NCI-H187 treated with DMSO at 0.1 percent for 48 hours (cell line): ENCODE measurements at places on chromosomes 2 and 18.

DNA sequence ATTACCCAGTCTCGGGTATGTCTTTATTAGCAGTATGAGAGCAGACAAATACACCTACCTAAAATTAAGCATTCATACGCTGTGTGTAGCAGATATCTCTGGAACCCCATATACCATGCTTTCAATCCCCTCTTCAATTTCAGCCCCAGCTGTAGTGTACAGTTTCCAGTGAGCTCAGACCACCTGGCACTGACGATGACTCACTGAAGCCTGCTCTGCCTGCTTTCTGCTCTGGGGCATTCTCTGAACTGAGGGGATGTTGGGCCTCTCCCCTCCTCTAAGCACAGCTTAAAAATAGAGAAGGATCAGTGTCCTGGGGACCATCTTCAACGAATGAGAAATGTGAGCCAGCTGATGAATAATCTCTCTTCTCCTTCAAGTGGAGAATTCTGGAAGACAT lies 8.7 kb upstream of the CCL20 start:
- DNase-seq: no peak

DNA sequence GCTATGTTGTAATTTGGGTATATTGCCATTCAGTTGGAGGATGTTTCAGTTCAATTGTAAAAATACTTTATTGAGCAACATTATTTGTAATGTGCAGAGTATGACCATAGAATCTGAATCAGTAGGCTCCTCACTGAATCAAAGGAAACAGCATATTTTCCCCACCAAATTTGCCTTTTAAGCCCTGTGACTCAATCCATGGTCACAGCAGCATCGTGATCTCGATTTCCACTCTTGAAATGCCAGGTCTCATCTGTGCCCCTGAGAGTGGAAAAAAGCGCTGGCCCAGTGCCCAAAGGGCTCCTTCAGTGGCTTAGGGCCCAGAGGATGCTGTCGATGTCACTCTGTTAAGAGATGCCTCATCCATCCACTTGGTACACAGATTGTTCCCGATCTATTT lies 57.5 kb downstream of the FHOD3 start:
- no peak for DNase-seq

GRCh38 chr2:129805899-129806298 lies 173.6 kb upstream of the RAB6C start:
- no peak for DNase-seq

- no peak for DNase-seq
Observed at GRCh38 chr18:655445-655844, 2.0 kb upstream of the TYMS start.

DNA sequence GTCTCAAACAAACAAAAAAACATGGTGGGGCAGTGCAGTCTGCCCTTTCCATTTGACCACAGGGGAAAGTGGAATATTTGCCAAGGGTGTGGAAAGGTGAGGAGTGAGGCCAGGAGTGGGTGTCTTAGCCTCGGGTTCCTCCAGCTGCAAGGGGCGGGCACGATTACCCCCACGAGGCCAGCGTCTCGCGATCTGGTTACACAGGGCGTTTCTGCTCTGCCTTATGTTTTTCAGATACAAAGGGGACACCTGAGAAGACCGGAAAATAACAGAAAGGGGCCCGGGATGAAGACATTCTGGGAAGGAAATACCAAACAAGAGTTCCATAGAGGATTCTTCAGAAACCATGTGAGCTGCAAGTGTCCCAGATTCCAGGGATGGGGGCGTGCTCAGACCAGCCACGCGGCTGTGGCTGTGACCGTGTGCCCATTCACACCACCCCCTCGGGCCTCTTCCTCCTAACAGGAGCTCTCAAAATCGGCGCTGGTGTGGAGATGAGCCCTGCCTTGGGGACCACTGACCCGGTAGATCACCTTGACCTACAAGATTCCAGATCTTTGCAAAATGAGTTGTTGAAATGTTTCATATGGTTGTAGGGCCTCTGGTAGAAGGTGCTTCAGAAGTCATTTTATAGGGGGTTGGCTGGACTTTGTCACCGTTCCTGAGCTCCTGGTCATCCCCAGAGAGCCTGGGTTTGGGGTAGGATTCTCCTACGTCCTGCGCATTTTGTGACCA lies 34.2 kb downstream of the FAM178B start:
- DNase-seq: no peak

- no peak for DNase-seq
Observed at GRCh38 chr2:79105259-79105658, 15.0 kb upstream of the REG1A start.

- DNase-seq: no peak
Observed at GRCh38 chr18:44731530-44732237, 51.0 kb downstream of the SETBP1 start.

DNA sequence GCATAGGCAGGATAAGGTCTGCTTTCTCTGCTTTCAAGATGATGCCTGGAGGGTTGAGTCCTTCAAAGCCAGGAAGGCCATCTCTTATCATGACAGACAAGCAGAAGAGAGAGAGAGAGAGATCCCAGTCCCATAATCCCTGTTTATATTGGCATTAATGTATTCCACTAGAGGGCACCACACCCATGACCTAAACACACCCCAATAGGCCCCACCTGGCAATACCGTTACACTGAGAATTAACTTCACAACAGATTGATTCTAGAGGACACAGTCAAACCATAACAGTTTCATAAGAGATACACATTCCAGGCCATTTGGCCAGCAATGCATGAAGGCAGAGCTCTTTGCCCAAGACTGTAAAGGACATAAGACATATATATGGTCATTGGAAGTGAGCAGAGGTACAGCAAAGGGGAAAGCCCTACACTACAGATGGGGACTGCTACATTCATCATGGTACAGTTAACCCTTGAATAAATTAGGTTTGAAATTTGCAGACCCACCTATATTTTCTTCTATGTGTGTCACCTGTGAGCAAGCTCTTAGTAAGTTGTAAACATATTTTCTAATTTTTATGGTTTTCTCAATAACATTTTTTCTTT lies 1516.1 kb downstream of the RPIA start:
- no peak for DNase-seq
